ENCODE measurements at places on chromosomes 6 and 20.
A peak's percentile ranks its signal among the peaks of the same experiment; 100 is the strongest.

DNA sequence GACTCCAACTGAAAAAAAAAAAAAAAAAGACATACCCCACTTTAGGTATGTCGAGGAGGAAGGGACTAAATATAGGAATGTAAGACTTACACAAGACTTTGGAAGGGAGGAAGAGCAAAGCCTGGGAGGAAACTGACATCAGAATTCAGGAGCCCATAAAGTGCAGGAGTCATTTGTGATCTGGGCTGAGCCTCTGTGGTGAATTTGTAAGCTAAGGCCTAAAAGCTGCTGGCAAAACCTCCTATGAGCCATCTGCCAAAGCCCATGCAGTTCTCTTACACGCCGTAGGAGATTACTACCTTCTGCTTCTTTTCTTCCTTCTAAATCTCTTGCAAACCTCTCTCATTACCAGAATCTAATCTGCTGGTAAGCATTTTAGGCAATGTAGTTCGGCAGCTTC, 52.0 kb upstream of the THEMIS start:
- DNase-seq, result no peak

DNA sequence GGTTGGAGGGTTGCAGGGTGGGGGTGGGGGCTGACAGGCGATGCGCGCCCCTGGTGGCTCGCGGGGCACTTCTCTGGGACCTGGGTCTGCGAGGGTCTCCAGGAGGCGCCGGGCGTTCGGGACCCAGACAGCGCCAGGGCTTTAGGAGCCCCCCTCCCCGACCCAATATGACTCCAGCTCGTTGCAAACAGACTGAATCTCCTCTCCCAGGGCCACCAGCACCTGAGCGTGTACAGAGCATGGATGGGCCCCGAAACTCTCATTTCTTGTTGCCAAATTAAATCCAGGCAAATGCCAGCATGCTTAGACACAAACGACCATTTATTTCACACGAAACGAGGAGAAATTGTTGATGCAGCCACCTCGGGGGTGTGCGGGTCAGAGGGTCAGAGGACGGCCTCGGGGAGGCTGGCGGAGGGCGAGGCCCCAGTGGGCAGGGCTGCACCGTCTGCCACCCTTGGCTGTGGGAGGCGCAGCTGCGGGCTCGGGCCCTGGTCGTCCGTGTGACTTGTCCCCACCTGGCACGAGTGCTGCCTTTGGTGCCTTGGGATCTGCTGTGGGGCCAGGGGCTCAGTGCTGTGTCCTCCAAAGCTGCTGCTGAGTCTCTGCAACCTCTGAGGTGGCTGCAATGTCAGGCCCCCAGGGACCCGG, 20.9 kb upstream of the GATA5 start:
- no peak for DNase-seq

DNA sequence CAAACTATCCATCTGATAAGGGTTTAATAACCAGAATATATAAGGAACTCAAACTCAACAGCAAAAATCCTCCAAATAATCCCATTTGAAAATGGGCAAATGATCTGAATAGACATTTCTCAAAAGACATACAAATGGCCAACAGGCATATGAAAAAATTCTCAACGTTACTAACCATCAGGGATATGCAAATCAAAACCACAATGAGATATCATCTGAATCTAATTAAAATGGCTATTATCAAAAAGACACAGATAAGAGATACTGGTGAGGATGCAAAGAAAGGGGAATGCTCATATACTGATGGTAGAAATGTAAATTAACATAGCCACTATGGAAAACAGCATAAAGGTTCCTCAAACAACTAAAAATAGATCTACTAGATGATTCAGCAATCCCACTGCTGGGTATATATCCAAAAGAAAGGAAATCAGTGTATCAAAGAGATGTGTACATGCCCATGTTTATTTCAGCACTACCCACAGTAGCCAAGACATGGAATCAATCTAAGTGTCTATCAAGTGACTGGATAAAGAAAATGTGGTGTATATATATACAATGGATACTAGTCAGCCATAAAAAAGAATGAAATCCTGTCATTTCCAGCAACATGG, 6.1 kb upstream of the BRD2 start:
- DNase-seq, result no peak

DNA sequence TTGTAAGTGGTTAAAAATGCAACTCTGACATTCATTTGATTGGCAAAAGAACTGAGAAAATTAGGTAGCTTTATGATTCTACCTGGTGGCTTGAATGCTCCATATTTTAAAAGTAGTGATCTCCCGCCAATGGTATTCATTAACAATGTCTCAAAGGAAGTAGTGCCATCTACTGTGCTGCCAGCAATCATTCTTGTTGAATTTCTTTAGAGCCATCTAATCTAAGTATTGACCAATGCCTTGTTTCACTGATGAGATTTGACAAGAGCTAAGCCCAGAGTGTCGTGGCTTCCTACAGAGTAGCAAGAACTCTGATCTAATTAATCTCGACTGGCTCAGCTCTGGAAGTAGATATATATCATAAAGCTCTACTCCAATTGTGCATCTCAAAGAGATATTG, 696.7 kb downstream of the C6orf118 start:
- no peak for DNase-seq

- no peak for DNase-seq
Measured at GRCh38 chr6:52233975-52234823, 10.1 kb downstream of the IL17F start.

- DNase-seq, result no peak
Measured at GRCh38 chr6:125987026-125987617, 782 bp downstream of the TRMT11 start.

DNA sequence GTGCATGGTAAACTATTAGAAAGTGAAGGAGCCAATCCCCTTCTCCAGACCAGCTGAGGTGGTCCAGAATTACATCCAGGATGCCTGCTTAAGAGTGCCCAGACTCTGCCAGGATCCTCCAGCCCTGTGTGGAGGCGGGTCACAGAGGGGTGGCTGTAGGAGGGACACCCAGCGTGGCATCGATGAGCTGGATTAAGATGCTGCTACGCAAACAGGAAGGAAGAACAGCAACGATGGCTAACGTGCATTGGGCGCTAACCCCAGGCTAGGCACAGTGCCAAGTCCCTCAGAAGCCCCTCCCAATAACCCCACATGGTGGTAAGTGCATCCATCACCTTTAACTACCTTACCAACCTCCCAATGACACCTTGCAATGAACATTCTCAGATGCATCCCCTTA, 63.9 kb upstream of the MRPS10 start:
- DNase-seq, result peak; percentile 20

DNA sequence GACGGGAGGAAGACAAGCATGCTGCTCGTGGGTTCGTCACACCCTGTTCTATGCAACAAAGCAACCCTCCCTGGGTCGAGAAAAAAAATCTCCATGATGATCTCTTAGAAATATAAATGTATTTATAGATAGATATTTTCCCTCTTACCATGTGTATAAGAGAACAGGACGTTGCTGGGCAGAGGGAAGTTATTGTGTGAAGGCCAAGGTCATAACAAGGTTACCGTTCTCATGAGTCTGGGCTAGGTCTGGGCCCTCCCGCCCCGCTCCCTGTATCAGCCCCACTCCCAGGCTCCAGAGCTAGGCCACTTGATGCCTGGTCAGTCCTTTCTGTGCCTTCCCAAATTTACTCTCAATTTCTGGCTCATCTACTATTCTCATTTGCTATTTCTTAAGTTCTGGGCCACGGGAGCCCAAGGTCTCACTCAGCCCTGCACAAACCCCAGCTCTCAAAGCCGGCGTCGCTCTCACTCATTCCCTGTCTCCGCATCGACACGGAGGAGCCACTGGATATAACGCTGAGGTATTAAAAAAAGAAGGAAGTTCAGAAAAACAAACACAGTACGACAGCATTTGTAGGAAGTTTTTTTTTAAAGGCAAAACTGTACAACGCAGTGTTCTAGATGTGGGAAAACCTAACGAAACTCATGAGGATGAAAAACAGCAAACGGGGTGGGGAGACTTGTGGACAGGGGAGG, 96.8 kb downstream of the PSMG4 start:
- DNase-seq, result no peak

DNA sequence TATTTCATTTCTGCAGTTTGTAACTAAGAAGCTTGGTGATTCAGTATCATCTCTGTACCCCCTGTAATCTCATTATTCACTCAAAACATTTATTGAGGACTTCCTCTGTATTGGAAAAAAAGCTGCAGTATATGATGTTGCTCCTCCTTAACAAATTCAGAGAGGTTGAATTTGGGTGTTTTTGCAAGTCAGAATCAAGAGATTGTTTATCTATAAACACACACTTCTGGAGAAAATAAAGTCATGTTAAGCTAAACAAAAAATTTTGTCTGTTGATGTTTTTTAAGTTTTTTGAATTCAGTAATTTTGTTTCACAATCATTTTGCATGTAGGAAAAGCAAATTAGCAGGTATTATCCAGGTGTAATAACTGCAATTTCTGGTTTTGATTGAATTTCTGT, 11.4 kb upstream of the RHAG start:
- DNase-seq, result no peak

DNA sequence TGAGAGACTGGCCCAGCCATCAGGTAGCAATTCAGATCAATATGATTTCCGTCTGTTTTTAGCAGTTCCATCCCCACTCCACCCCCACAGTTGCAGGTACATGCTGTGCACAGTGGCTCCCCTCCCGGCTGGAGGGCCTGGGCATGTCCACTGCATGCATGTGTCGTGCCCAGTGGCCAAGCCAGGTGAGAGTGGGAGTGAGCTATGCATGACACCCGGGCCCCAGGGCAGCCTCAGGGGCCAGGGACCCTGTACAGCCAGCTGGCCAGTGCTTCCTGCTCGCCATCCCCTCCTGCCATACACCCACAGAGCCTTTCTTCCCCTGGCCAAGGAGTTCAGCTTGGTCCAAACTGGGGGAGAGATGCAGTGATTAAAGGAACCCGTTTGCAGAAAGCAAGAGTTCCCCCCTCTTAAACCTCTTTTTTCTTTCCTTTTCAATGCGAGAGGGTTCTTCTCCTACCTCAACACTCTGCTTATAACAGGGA, 135.3 kb downstream of the THBS2 start:
- DNase-seq, result no peak

GRCh38 chr6:134795691-134796090, 154.2 kb downstream of the ALDH8A1 start:
- DNase-seq, result no peak
